ENCODE measurements at places on chromosomes 16 and 17. TPM values are rescaled to one million over a fixed set of nuclear protein-coding genes. Genes with fewer than 3 reads are reported as not detected.

DNA sequence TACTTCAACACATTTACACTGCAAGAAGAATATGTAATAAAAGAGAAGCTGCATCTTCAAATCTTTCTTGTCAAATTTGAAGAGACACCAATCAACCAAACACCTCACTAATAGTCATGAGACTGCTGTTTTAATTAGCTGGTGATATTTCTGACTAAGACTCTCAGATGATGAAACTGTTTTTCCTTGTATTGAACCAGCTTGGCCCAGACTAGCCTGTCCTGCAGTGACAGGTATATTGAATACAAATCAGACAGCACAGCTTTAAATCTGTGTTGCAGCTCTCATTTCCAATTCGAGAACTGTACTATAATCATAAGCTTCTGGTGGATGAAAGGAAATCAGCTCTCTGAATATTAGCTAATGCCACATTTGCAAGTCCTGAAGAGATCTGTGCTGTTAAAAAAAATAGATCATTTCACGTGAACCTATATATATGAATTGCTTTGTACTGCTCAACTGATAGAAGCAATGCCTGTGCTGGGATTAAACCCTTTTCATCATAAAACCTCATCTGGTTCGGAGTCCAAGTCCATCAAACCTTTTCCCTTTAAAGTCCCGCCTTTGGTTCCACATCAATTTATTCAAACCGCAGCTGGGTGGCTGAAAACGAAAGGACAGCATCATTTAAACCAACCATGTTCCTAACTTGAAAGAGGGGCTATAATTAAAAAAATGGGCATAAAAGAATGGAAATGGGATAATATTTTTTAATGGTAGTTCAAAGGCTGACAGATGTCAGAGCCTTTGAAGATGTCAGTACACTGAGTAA, 306.2 kb downstream of the CEP112 start:
- no peak for DNase-seq

Gene RPL26
- total RNA-seq, result 2,163 TPM

Gene MYCBPAP
- 2.6 TPM for total RNA-seq

Gene SHISA9
- total RNA-seq, result 0.18 TPM

DNA sequence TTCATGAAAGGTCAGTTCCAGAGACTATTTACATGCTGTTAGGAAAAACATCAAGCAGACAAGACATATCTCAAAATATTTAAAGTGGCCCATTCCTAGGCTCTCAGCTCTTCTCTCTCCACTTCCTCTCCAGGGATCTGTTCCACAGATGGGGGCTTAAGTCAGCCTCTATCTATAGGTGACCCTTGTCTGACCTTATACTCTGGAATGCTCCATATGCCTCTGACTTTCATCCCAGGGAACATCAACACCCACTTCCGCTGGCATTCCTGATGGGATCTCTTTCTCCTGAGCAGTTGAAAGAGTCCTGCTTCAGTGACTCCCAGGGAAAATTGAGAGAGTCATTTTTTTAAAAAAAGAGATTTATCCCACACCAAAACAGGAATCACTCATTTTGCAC, 11.5 kb upstream of the WIPI1 start:
- no peak for DNase-seq

DNA sequence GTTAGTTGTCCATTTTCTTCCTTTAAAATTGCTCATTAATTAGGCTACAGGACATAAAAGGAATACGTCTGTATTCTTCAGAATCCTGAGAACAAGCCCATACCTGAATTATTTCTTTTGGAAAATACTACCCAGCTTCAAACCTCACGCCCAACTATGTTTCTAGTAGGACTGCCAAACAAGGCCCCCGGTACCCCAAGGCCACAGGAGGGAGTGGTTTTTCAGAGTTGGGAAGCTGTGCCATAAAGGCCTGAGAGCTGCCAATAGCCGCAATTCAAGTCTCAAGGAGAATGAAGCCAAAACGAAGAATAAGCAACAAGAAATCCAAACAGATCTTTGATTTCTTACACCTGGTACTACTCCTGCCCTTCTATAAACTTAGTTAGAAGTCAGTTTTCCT, 48.3 kb downstream of the UBE2G1 start:
- DNase-seq, result no peak

GRCh38 chr17:46046957-46047356, 47.9 kb downstream of the STH start:
- no peak for DNase-seq

- DNase-seq, result peak; percentile 74
Observed at GRCh38 chr17:42679492-42680330, 1.9 kb downstream of the CCR10 start.

DNA sequence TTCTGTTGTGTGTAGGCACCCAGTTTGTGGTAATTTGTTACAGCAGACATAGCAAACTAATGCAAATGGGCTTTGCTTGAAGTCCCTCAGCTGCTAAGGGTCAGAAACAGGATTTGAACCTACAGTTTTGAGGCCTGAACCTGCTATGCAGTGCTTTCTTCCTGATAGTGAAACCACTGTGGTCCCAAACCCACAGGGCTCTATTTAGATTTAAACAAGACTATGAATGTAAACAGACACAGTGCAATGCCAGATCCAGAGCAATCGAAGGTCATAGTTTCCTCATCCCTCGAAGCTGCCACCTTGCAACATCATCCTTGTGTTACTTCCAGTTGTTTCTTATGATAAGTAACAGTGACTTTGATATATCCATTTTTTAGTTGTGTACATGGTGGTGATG, 630.2 kb downstream of the WWOX start:
- DNase-seq, result no peak

Gene LGALS9B
- total RNA-seq, result not detected

Gene CDK5R1
- 6.1 TPM for total RNA-seq

GRCh38 chr16:3842994-3843393, 37.5 kb downstream of the CREBBP start:
- no peak for DNase-seq

Gene SEPTIN1
- 195 TPM for total RNA-seq

- DNase-seq, result no peak
Observed at GRCh38 chr17:33055171-33055611, 63.5 kb downstream of the SPACA3 start.

Gene CUEDC1
- total RNA-seq, result not detected

Gene DUS1L
- 231 TPM for total RNA-seq

Gene BCL6B
- 1.5 TPM for total RNA-seq

DNA sequence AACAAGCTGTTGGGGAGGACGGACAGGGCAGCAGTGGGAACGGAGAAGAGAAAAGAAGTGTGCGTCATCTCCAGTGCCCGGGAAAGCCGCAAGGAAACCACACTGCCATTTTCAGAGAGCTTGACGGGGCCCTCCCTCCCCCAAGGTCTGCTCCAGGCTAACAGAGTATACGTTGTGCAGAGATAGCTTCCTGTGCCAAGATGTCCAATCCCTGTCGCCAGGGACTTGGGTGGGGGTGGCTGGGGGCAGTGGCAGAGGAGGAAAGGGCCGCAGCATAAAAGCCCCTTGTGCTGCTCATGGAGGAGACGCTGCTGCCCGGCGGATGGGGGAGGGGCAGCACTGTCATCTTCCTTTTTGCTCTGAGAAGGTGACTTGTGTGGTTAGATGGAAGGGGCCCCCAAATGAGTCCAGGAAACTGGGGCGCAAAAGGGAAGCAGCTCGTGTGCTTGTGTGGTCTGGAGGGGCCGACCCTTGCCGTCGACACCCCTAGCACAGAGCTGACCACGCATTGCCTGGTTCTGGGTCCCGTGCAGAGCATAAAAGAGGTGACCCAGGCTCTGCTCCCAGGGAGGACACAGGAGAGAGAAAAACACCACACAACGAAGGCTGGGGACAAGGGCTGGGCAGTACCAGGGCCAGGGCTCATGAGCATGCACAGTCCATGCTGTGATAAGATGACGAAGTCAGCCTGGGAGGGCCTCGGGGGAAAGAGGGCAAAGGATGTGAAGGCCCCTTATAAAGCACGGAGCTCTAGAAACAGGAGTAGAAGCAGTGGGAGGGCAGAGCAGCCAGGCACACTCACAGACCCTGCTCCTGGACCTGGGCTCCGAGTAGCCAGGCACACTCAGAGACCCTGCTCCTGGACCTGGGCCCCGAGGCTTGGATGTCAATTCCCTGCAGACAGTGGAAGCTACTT, 372.7 kb downstream of the SLC39A11 start:
- peak; percentile 62 for DNase-seq

Gene HSPB9
- not detected for total RNA-seq

Gene TMEM98
- 0.57 TPM for total RNA-seq

DNA sequence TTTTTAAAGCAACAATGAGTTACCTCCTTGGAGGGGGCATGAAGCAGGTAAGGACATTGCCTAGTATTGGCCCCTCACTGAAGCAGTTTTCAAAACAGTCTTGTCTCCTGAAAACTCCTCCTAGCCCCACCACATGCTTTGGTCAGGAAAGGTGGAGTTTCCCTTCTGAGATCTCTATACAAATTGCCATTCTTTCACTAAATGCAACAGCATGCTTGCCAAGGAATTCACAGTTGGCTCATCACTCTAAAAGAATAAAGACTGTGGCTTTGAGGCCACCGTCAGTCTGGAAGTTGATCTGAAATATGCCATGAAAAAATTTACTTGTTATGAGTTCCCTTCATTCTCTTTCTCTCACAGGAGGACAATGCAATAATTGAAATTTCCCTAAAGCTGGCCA, 4.2 kb downstream of the TTC19 start:
- DNase-seq, result no peak

Data from activated T-helper 1 cell treated with anti-CD3 and anti-CD28 coated beads, Interleukin-12 subunit alpha, Interleukin-12 subunit beta, Interleukin-2, Interleukin-4 antibody, amounts not matched to agents 30 ng/mL and 10 ng/mL and 1 ng/mL, durations not matched to agents 14 hours and 24 hours and 36 hours (primary cell).